ENCODE measurements at places on chromosomes 4 and X.

DNA sequence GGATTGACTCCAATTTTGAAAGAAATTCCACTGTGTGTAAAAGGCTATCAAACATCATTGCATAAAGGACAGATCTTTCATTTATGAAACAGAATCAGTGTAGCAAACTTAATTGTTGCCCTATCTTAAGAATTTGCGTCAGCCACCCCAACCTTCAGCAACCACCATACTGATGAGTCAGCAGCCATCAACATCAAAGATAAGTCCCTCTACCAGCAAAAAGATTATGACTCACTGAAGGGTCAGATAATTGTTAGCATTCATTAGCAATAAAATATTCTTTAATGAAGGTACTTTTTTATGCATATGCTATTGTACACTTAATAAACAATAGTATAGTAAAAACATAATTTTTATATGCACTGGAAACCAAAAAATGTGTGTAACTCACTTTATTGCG lies 15.8 kb upstream of the GRSF1 start:
- no peak for DNase-seq

GRCh38 chrX:103309860-103310554 lies 783 bp downstream of the BEX2 start:
- no peak for DNase-seq

DNA sequence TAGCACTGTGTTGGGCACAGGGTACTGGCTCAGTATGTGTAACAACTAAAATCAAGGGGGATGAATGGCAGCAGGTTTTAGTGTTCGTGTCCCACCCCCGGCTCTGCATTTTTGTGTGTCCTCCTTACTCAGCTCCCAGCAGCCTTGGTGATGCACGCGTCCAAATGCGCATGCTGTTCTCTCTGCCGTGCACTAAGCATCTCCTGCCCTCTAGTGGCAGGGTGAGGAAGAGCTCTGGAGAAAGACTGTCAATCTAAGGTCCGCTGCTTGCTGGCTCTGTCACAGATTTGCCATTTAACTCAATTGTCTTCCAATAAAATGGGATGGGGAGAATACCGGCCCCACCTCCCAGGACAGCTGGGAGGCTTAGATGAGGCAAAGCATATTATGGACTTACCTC lies 61.4 kb downstream of the WFS1 start:
- peak; percentile 23 for DNase-seq

GRCh38 chr4:6715704-6716017 lies 313 bp upstream of the BLOC1S4 start:
- no peak for DNase-seq

DNA sequence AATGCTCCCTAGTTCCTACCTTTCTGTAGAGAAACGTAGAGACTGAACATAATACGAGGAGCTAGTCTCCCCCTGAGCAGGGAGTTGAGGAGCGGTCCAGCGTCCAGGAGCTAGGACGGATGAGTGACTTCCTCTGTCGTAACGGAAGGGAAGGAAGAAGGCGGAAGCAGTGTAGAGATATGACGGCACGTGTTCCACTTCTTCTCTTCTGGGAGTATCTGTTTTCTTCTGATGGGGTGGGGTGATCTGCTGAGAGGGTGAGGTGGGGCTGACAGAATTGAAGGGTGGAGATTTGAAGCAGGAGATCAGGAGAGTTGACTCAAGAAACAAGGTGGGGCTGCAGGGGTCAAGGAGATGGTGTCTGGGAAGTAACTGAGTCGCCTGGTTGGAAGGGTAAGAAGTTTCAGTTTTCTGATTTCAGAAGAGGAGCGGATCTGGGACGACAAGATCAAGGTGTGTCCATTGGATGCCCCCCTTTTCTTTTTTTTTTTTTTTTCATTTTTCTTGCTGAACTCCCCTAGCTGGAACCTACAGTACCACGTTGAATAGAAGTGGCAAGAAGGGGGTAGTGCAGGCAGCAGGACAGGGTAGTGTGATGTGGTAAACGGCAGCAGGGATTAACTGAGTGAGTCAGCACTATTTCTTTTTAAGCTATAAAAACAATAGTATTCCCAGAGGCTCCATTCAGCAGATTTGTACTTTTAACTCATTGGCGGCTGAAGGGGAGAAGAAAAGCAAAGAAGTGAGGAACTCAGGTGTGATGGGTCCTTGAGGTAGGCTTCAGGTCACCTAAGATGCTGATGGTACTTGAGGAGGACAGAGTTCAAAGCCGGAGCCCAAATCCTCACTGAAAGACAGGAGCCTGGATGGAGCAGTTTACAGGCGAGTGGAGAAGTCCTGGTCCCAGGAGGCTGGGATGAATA lies 50.8 kb upstream of the SETD7 start:
- no peak for DNase-seq

GRCh38 chr4:74127745-74128144 lies 28.8 kb upstream of the CXCL2 start:
- no peak for DNase-seq

GRCh38 chrX:133852837-133853356 lies 132.5 kb downstream of the GPC3 start:
- no peak for DNase-seq

- no peak for DNase-seq
These were observed 48.0 kb upstream of the SOD3 start for GRCh38 chr4:24747234-24747975.

DNA sequence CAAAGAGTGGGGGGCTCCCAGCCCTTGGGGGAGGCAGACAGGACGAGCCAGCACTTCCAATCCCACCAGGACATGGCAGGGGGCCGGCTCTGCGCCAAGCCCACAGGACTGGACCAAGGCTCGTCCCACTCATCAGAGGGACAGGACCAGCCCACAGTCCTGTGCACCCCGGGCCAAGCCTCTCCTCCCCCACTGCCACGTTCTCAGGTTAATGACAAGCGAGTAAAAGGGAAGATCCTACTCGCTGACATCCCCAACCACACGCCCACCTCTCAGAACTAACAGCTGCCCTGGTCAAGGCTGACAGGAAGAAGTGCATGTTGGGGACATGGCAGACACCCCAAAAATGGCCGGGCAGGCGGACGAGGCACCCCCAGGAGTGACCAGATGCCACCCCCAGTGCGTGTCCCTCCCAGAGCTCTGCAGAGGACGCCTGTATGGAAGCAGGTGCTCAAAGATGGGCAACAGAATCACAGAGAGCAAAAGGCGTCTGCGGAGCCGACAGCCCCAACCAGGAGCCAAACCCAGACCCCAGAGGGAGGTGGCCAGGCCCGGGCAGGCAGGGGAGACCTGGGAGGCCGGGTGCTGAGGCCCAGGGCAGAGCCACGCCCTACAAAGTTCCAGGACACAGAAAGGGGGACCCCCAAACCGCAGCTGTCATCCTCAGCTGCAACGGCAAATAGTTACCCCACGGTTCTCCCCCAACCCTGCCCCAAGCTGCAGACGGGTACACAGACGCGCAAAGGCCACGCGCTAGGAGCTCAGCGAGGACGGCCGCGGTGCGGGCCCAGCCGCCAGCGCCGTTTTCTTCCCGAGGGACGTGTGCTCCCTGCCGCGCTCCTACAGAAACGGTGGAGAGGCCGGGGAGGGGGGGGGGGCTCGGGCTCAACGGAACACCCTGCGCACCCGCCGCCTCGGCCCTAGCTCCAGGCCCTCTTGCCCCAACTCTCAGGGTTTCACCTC lies 1.7 kb downstream of the CTBP1 start:
- DNase-seq = peak; percentile 20

DNA sequence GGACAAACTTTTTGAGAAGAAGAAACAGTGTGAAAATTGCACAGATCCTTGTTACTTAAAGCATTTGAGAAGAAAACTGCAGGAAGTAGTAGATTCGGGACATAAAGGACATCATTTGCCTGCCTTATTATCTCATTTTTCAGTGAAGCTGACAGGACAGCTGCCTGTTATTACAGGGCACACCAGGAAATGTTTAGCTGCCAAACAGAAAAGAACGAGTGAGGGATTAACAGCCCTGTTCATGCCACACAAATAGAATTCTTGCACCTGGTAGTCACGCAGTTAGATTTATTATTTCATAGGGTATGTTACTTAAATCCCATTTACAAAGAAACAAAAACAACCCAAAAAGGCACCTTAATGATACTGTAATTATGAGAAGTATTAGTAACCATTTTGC lies 100.6 kb downstream of the CHIC2 start:
- DNase-seq = no peak

DNA sequence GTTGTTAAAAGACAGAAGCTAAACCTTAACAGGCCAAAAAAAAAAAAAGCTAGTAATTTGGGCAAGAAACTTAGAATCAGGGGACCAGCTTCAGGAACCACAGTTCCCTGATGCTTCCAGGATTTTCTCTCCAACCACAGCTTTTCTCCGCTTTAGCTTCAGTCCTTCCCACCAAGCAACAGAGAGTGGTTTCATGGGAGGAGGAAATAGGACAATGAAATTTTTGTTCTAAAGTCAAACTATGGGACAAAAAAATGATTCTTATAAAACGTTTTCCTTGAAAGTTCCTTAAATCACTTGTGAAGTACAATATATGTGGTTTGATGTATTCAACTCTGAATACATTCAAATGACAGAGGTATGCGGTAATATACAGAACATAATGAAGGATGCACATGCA lies 71.0 kb upstream of the DHX15 start:
- DNase-seq = no peak

- DNase-seq = no peak
These were observed 9.5 kb upstream of the GUCY1A1 start for GRCh38 chr4:155657169-155657568.

DNA sequence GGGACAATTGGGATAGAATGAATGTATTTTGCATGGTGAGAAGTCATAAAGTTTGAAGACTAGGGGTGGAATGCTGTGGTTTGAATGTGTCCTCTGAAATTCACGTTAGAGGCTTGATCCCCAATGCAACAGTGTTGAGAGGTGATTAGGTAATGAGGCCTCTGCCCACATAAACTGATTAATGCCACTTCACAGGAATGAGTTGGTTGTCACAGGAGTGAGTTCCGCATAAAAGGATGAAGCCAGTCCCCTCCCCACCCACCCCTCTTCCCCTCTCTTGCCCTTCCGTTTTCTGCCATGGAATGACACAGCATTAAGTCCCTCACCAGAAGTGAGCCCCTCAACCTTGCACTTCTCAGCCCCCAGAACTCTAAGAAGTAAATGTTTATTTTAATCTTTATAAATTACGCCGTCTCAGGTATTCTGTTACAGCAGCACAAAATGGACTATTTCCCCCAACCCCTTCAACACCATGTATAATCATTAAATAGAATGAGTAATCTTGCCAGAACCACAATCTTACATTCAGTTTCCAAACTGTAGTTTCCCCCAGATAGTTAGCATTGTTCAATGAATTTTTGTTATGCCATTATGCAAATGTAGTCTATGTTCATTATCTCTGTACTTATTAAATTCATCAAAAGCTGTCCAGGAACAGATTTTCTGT lies 5.5 kb upstream of the MMAA start:
- no peak for DNase-seq

GRCh38 chr4:77006753-77007353 lies 57.3 kb downstream of the SEPTIN11 start:
- DNase-seq = no peak

- DNase-seq = no peak
These were observed 78.5 kb downstream of the ANXA3 start for GRCh38 chr4:78629991-78630541.

GRCh38 chr4:182307746-182308145 lies 64.5 kb downstream of the TENM3 start:
- no peak for DNase-seq

- no peak for DNase-seq
These were observed 554.9 kb downstream of the KLHL4 start for GRCh38 chrX:88072339-88073030.

- DNase-seq = no peak
These were observed 106.2 kb downstream of the LNX1 start for GRCh38 chr4:53484911-53485657.

- peak; percentile 1 for DNase-seq
These were observed 121.3 kb upstream of the S100G start for GRCh38 chrX:16528620-16529019.

- DNase-seq = no peak
These were observed 35.8 kb downstream of the CHRDL1 start for GRCh38 chrX:110759785-110760184.

DNA sequence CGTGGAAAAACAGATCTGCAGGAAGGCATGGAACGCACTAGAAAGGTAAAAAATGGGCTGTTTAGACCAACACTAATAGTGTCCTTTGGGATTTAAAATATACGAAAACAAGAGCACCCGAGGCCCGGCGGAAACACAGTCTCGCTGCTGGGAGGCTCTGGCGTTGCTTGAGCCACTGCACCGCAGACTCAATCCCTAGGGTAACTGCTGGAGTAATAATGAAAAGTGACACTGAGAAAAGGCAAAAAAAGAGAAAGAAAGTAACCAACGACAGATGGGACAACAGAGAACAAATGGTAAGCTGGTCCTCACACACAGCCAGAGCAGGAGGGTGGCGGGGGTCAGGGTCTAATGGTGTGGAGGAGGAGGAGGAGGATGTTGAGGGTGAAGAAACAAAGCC lies 15.4 kb downstream of the IRAK1 start:
- DNase-seq = no peak

DNA sequence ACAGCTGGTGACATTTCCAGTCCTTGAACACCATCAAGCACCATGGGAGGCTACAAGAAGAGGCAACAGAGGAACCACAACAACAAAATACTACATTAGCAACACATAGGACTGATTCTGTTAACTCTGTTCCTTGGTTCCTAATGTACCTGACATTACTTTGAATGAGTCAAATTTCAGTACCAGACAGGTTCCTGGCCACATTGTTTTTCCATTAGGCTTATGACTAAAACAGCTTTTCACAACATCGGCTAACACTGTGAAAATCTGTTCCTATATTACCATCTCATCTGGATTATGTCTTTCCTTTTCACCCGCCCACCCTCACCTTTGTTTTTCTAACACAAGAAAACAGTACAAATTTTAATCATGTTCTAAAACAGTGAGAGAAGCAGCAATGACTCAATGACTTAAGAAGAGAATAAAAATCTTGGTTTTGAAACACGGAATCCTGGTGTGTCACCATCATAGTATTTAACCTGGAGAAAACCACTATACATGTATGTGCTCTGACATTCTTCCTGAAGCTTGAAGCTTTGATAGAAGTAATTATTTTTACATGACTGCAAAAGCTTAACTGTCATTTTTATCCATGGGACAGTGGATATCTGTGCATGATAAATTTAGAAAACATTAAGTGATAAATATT lies 143.9 kb downstream of the SCFD2 start:
- no peak for DNase-seq

DNA sequence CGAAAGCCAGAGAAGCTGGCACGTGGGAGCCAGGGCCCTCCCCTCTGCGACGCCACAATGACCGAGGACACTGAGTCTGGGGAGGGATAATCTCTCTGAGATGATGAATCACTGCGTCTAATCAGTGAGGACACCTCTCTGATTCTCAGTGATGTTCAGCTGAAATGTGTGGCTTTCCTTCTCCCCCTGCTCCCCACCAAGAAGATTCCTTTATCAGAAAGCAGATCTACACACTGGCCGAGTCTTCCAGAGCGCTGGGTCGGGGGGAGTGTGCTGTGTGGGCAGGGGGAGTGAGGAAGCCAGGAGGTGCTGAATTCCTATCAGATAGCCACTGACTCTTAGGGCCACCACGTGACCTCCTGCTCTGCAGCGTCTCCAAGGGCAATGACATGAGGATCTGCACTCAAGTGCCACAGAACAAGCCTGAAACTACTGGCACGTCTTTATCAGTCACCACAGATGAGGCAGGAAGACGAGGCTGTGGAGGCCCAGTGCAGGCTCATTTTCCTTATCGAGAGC lies 89.2 kb downstream of the GATB start:
- no peak for DNase-seq
